Activated CD4-positive, alpha-beta memory T cell treated with anti-CD3 and anti-CD28 coated beads, Interleukin-2, amount 10 ng/mL, durations not matched to agents 7 days and 5 days (primary cell): ENCODE measurements at places on chromosomes 2 and 18.

DNA sequence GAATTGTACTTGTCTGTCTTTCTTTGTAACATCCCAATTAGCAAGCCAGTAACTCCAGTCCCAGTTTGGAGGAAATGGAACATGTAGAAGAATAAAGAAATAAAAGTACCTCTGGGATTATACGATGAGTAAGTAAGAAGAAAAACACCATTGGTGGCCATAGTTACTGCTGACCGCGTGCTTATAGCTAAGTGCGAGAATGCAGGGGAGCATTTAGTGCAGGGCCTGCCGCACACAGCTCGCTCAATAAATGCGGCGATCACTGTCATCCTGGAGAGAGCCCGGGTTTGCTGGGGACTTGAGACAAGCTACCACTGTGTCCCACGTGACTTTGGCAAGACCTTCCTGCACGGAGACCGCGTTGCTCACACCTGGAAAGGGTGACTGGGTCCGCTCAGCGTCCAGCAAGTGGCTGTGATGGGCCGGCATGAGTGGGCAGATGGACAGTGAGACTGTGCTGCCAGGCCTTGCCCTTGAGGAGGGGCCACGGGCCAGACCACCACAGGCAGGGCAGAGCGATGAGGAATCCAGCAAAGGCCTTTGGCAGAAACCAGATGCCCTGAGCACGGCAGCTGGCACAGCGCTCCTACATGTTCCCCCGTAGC lies 54.8 kb downstream of the ADI1 start:
- no peak for DNase-seq

- DNase-seq, result peak; percentile 27
These were observed 995 bp upstream of the RTN4 start for GRCh38 chr2:55051026-55051866.

DNA sequence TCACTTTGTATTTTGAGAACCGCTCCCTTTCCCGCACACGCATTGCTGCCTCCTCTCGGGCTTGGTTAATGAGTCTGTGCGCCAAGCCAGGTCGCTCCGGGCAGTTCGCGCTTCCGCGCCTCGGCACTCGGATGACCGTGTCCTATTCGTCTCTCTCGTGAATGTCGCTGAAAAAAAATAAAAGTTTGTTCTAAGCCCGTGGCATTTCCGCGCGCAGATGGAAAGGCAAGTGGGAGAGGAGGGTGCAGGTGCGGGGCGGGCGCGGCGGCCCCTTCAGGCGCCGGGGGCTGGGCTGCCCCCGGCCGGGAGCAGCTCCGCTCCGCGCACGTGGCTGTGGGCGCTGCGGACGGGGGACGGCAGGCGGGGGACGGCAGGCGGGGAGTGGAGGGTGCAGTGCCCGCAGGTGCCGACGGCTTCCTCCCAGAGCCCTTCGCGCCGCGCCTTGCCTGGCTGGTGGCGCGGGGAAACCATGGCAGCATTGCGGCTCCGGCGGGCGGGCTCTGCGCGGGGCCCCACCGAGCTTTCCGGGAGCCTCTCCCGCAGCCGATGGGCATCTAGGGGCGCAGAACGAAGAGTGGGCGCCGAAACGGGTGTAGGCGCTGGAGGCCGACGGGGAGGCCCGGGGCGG lies 159.6 kb upstream of the SIX2 start:
- DNase-seq, result no peak

- no peak for DNase-seq
These were observed 2.2 kb downstream of the INPP4A start for GRCh38 chr2:98446850-98447249.

DNA sequence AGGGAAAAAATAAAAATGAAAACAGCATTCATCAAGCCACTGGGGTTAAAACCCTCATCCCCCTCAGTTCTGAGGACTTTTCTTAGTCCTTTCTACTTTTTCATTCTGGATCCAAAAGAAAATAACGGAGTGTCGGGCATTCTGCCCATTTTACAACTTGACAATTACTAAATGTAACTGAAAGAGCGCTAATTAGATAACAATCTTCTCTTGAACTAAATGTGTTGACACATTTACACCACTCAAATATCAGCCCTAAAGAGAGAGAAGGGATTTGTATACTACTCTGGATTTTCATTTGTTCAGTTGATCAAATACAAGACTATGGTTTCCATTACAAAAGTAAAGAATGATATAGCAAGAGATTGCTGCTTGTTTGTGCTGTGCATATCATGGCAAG lies 27.5 kb downstream of the ABCA12 start:
- no peak for DNase-seq

DNA sequence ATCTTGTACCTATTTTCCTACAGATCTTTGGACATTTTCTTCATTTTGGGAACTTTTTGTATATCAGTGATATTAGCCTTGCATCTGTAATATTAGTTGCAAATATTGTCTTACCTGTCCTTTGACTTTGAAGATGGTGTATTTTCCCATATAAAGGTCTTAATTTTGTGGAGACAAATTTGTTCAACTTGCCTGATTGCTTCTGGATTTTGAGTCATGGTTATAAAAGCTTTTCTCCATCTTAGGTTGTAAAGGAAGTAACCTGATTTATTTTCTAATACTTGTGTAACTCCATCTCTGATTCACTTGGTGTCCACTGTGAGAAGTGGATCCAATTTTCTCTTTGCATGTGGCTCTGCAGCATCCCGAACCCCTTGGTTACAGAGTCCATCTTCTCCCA lies 97.7 kb upstream of the OTOS start:
- DNase-seq, result no peak

DNA sequence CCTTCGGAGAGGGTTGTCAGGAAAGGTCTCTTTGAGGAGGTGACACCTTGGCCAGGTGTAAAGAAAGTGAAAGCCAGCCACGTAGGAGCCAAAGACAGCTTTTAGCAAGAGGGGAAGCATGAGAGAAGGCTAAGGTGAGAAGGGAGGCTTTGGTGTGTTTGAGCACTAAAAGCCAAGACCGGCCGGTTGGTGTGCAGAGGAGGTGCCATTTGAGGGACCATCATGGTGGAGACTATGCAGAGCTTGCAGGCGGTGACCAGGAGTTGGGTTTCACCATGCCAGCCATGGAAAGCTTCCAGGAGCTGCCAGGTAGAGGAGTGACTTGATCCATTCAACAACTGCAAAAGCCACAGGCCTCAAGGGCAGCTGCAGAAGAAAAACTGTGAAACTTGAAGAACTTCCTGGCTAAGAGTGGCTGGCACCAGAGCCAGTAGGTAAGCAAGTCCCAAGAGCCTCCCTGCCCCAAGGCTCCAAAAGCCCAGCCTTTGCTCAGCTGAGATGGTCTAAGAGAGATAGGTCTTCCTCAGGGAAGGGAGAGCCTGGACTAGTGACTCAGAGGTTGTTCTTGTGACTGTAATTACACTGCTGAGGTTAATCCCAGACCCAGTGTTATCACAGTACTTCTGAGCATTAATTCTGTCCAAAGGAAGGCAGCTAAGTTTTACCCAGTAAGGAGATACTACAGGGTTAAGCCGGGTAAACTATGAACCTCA lies 319.0 kb downstream of the BCL11A start:
- DNase-seq, result no peak

- DNase-seq, result no peak
These were observed 7.3 kb downstream of the ALPP start for GRCh38 chr2:232385660-232386489.

- no peak for DNase-seq
These were observed 84.9 kb downstream of the MAP4K4 start for GRCh38 chr2:101782427-101782792.

DNA sequence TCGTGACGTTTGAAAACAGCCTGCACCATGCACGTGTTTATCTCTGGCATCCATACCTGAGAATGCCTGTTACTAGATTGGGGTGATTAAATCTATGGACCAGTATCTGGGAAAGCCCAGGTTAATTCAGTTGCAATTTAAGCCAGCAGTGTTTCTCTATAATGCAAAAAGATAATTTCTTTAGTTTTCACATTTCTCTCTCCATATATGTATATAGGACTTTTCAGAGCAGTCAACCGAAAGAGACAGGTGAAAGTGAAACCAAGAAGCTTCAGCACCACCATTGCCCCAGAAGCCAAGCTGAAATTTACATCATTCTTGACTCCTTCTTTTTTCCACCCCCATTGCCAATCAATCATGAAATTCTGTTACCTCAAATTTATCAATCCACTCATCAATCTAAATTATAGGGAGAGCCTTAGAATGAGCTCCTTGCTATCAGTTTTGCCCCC lies 2.7 kb upstream of the LRP2 start:
- peak; percentile 18 for DNase-seq

- DNase-seq, result no peak
These were observed 167.8 kb upstream of the SCN7A start for GRCh38 chr2:166661824-166662223.

- no peak for DNase-seq
These were observed 92.3 kb upstream of the UPP2 start for GRCh38 chr2:158009399-158009798.

DNA sequence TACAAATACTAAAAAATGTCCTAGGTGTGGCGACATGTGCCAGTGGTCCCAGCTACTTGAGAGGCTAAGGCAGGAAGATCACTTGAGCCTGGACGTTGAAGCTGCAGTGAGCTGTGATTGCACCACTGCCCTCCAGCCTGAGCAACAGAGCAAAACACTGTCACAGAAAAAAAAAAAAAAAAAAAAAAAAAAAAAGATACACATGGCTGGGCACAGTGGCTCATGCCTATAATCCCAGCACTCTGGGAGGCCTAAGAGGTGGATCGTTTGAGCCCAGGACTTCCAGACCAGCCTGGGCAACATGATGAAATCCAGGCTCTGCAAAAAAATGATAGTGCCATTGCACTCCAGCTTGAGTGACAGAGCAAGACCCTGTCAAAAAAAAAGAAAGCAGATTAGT lies 13.7 kb downstream of the KANSL1L start:
- no peak for DNase-seq

DNA sequence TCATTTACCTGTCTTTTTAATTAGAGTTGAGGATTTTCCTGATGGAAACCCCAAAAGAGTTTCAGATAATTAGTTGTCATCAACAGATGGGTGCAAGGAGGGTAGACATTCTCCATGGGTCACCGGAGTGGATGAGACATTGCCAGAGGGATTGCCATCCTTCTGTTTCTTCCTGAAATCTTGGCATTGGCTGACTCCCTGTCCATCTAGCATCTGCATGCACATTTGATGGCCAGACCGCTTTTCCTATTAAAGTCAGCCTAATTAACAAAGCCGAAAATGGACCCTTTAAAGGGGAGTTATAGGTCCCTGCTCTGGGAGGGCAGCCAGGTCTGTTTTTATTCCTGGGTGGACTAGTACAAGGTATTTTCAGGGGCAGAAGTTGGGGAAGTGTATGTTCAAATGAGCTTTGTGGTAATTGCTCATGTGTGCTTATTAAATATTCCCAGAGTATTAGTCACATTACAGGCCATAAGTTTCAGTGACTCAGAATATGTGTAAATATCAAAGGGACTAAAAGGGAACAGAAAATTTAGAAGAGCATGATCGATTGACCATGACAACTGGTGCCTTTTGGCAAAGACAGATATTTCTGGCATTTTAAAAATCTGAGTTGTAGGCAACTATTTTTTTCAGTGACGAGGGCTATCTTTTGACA lies 209.8 kb downstream of the PHLPP1 start:
- no peak for DNase-seq

DNA sequence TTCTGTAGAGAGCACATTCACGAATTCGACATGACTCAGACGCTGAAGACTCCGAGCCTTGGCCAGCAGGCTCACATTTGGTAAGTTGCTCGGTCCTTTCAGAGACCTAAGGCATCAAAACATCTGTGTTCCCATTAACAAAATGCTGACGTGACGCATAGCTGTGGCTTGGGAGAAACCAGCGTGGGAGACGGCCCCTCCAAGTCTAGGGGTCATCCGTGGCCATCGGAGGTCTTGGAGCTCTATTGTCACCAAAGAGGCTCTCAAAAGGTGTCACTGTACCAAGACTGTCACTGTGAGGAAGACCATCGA lies 14.9 kb downstream of the FBLN7 start:
- DNase-seq, result peak; percentile 9

DNA sequence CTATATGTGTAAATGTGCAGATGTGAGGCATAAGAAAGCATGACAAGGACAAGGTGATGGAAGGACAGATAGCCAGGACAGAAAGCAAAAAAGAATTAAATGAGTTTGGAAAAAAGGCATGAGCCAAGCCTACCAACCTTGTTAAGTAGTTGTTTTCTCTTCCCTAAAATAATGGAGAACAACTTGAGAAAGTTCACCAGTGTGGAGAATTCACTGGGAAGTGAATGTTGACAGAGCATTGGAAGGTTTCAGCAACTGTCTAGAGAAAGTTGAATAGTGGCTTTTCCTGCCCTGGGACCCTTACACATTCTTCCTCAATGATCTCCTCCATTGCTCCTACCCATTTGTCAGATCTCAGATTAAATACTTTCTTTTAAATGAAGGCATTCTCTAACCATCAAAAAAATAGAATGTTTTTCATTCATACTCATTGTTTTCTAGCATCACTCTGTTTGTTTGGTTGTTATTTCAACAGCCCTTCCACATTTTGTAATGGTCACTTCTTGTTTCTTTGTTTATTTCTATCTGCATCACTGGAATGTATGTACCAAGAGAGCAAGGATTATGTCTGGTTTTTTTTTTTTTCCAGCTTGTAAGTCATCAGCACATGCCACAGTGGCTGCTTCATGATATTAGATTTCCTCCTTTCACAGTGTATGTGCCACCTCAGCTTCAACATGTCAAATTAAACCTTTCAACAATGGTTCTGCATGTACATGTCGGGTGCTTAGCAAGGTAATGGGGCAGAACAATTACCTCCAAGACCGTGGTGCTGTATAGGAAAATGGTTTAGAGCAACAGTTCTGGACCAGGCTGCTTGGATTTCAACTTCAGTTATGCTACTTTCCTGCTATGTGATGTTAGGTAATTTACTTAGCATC lies 586.0 kb upstream of the VRK2 start:
- DNase-seq, result no peak

DNA sequence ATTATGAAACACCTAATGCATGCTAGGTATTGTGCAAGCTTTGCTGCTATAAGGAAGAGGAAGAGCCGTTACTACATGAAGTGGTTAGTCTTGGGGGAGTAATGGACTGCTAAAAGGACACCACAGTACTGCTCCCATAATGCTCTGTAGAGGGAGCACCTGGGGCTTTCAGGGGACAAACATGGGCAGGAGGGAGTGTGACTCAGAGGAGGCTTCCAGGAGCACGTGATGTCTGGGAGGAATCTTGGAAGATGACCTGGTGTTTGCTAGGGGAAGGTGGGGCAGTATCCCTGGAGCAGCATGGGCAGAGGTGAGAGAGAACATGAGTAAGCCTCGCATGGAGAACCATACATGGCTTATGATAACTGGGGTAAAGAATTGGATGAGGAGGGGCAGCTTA lies 18.8 kb downstream of the MAPK4 start:
- DNase-seq, result no peak

DNA sequence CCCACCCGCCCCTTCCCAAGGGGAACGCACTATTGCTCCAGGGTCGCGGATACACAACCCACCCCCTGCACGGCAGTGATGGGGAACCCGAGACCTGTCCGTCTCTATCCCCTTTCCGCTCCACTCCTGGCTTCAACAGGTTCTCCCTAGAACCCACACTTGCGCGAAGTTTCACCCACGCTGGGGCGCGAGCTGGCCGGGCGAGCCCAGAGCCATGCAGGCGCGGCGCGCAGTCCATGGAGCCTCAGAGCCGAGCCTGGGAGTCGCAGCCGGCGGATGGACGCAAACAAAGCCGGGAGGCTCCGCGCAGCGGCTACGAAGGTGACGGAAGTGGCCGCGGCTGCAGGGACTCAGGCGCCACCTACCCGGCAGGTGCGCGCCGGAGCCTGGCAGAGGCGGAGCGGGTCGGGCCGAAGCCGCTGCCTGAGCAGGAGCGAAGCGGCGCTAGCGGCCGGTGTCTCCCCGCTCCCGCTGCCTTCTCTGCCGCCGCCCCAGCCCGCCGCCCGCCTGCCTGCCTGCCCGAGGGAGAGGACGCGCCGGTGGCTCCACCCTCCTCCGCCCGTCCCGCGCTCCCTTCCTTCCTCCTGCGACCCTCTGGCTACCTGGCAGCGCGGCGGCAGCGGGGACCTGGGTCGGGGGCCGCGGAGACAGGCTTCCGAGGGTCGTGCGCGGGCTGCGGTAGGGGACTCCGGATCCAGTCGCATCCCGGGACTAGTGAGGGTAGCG lies 14.0 kb downstream of the ALPG start:
- DNase-seq, result peak; percentile 34
